ENCODE measurements at places on chromosomes 2 and 18.

DNA sequence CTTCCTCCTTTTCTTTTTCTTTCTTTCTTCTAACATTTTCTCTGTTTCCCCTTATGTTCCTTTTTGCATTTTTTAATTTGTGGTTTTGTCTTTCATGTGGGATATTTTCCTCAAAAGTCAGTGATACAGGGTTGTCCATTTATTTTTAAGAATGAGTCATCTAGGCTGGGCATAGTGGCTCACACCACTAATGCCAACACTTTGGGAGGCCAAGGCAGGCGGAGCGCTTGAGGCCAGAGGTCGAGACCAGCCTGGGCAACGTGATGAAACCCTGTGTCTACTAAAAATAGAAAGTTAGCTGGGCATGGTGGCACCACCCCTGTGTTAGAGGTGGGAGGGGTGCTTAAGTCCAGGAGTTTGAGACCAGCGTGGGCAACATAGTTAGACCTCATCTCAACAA, 35.8 kb downstream of the KATNAL2 start:
- DNase-seq: no peak

DNA sequence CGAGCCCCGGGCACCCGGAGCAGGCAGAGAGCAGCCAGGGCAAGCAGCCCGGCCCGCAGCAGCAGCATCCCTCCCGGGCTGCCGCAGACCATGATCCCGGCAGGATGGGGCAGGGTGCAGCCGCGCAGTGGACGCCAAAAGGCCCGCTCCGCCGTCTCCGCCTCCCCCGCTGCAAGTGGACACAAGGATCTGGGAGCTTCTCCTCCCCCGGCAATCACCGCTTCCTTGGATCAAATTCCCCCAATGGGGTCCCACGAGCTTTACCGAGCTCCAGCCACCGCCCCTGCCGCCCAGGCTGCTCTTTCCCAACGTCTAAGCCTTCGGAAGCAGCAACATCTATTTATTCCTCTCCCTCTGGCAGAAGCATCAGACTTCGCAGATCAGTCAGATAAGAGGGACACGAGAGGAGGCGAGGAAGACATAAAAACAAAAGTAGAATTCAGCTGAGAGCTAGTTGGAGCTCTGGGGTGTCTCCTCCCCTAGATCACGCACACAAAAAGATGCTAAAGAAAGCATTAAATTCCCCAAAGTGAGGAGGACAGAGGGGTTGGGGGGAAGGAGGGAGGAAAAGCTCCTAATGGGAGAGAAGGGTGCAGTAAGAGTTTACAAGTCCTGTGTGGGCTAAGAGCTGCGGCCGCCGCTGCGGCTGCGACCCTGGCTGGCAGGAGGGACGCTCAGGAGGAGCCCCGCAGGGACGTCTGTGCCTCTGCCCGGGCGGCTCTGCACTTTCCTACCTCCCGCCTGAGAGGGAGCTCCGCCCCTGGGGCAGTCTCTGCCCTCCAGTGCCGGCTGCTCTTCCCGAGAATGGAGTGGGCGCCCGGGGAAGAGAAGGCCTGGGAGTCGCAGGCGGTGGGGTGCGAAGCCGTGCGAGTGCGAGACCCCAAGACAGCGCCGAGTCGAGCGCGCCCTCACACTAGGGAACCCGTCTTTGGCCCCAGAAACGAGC, at the start of gene FRZB:
Gene FRZB, minus strand, starts transcription at position 177 of the 946 bp plus-strand sequence. Its CDS starts 85 bp downstream, at position 92.
- no peak for DNase-seq

- no peak for DNase-seq
These were observed 65.7 kb downstream of the MCFD2 start for GRCh38 chr2:46849721-46850556.

GRCh38 chr2:85785027-85785822, 31.4 kb downstream of the ATOH8 start:
- DNase-seq: peak; percentile 62

GRCh38 chr2:233354971-233355574, 779 bp downstream of the DGKD start:
- DNase-seq: no peak

- DNase-seq: no peak
These were observed 166.5 kb upstream of the CXCR4 start for GRCh38 chr2:136284226-136285119.

DNA sequence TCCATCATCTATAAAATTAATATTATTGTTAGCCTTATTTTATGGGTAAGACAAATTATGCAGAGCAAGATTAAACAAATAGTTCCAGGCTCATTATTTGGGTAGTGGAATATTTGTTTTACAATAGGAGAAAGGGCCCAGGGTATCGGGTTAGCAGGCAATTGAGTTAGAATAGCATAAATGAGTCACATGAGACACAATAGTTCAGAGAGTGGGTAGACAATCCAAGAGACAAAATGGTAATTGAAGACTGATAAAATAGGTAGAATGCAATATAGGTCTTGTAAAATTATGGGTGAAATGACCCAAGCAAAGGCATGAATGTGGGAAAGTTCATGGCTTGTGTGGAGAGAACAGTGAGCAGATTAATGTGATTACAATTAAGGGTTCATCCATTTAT, 790.9 kb upstream of the GCFC2 start:
- no peak for DNase-seq

GRCh38 chr2:176395273-176395854, 126.1 kb downstream of the MTX2 start:
- DNase-seq: no peak

DNA sequence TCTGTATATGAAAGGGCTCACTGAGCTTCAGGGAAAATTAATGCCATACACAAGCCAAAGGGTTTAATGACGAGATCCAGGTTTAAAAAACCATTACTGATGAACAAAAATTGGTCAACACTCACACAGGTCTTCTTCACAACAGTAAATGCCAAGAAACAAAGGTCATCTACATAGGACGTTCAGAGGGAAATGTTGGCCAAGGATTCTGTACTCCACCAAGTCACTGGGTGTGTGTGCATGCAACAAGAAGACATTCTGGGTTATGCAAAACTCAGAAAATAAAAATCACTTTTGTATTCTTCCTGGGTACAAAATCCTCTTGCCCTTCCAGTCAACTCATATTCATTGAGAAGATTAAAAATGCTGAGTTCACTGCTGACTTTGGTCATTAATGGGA, 78.3 kb downstream of the ACTR2 start:
- no peak for DNase-seq

DNA sequence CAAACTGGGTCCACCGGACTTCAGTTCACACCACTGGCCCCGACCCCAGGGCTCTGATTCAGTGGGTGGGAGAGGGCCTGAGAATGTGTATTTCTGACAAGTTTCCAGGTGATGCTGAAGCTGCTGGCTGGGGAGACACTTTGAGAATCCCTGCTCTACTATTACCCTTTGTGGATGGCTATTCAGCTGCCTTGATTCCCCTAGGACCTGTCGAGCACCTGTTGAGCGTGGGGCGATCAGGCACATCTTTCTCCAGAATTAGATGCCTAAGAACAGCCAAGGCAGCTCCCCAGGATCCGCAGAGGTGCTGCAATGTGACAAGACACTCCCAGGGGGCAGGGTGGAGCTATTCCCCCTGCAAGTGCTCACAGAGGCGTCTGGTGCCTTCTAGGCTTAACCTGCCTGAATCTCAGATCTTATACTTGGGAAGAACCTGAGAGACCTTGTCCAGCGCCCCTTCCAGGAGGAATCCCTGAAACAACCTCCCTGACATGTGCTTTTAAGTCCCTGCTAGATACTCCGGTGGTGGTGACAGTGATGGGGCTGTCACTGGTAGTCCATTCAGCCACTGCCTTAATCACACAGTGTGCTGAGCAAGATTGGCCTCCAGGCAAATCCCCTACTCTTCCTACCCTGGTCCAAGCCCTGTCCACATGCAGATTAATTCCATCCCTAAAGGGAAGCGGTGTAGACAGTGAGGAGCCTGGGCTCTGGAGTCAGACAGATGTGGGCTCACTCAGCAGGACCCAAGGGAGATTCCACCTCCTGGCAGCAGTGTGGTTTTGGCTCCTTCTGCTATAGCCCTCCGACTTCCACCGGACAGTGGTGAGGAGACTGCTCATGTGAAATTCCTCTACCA, 43.4 kb upstream of the OTOF start:
- no peak for DNase-seq

GRCh38 chr2:85222792-85223191, 89.6 kb downstream of the TCF7L1 start:
- no peak for DNase-seq

DNA sequence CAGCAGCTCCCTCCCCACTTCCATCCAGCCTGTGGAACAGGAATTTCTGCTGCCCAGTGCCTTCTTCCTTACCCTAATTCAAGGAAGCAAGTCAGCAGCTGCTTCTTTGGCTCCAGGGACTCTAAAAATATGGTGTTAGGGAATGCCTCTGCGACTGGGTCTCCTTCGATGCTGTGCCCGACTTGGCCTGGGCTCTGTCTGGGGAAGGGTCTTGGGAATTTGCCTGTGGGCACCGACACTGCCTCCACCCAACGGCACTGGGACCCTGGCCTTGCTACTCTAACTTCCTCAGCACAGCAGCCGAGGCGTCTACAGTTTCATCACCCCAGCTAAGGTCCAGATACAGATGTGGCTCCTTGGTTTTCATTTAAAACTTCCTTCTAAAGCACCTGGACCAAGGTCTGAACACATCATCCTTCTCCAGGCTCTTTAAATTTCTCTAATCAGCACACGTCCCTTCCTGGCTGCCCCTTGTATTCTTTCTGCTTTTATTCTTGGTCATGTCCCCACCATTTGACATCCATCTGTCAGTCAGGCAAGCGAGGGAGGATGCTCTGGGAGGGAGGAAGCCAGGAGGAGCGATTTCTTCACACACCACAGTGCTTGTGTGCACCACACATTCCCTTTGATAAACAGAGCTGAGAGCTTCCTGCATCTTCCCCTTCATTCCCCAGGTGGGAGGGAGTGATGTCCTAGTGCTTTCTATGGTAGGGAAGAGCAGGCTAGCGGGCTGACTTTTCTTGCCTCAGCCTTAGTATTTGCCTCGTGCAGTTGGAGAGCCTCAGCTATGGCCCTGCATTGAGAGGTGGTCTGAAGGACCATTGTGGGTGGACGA, 6.8 kb downstream of the LBH start:
- DNase-seq: no peak
